ENCODE measurements at places on chromosomes 5 and 9.

DNA sequence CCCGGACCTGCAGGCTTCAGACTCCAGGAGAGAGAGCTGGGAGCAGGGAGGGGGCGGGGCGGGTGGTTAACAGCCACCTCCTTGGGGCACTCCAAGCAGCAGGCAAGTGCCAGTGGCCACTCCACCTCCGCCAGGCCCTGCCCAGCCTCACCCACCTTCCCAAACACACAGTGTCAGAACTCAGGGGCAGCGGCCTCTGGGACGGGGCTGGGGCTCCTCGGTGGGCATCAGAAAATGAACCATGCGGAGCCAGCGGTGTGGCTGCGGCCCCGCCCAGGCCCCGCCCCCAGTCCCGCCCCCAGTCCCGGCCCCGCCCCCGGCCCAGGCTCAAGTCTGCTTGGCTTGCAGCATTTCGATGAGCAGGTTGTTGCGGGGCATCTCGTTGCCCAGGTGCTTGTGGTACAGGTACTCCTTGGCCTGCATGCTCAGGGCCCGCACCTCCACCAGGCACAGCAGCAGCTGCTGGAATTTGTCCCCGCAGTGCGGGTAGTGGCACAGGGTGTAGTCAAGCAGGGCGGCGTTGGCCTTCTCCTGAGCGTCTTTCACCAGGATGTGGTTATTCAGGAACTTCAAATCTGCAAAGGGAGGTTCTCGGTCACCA, 24.7 kb downstream of the NR5A1 start:
- DNase-seq, result no peak

DNA sequence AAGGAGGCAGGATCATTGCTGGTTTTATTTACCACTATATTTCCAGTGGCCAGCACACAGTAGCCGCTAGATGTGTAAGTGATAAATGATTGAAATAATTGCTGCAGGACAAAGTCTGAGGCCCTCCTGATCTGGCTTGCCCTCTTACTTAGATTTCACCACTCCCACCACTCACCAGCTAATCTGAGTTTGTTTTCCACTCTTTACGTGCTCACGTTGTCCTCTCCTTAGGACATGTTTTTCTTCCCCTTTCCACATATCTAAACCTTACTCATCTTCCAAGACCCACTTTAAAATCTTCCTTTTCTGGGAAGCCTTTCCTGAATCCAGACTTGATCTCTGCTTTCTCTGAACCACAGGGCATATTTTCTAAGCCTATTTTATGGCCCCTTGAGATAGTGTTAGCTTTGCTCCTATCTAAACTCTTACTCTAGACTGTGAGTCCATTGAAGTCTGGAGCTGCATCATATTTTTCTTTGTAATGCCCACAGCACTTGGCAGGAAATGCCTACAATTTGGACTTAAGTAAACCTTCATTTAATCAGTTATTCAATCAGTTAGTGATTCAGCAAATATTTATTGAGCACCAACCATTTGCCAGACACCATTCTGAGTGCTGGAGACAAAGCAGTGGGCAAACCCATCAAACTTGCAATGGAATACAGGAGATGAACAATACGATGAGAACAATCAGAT, 2.4 kb downstream of the TLR4 start:
- no peak for DNase-seq

DNA sequence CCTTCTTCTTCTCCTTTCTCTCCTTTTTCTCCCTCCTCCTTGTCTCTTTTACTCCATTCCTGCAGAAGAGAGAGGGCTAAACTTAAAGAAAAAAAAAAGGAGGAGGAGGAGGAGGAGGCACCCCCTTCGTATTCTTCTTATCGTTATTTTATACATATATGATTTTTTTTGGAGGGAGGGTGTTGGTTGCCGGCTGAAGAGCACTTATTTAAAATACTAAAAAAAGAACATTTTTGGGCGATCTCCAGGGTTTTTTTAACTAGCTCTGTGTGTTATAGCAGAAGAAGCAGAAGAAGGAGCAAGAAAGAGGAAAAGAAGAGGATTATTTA, 381 bp downstream of the NR2F1 start:
- DNase-seq, result no peak

DNA sequence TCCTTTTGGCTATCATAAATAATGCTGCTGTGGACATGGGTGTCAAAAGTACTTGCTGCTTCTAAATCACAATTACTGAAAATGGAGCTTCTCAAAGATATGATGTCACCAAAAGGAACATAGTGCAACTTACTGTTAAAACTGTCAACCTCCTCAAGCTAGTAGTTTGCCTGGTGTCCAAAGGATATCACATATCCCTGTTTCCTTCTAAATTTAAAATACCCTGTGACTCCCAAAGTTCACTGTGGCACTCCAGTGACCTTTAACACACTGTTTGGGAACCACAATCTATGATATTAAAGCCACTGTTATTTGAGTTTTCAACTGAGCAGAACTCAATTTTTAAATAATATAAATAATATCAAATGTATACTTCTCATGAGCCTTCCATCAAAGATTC, 18.2 kb downstream of the GLIS3 start:
- DNase-seq, result no peak

DNA sequence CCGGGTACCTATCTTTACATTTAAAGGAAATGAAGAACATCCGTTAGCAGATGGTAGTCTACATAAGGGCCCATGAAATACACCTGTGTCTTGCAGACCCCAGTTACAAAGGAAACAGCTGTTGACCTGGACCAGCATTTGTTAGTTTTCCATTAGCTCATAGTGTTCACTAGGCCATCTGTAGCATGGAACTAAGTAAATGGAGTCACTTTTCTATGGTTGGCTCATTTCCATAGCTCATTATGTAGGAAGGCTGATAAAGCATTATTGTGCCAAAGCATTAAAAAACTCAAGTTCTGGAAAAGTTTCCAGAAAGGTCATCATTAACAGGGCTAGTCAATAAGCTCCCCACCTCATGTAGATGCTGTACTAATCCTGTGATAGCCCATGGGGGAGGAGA, 62.1 kb downstream of the PCSK1 start:
- DNase-seq, result no peak

GRCh38 chr5:68689010-68689409, 404.8 kb upstream of the SLC30A5 start:
- DNase-seq, result no peak

GRCh38 chr9:134181648-134182034, 17.3 kb upstream of the RNU6ATAC start:
- DNase-seq, result no peak

DNA sequence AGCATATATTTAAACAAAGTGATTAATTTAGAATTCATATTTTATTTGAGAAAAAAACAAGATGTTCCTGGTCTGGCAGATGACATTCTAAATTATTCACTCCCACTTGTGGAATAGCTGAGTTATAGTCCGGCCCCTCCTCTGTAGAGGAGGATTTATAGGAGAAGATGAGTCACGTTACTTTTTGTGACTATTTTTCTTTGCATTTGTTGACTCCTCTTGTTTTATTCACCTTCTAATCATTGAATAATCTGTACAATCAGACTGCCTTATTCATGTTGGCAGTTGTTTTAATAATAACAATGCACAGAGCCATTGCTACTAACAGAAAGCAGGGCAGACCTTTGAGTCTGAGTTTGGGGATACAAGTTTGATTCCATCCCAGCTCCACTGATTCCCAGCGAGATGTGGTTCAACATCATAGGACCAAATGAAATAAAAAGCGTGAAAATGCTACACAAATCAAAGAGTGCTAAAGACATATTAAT, 23.2 kb downstream of the DOCK8 start:
- no peak for DNase-seq

DNA sequence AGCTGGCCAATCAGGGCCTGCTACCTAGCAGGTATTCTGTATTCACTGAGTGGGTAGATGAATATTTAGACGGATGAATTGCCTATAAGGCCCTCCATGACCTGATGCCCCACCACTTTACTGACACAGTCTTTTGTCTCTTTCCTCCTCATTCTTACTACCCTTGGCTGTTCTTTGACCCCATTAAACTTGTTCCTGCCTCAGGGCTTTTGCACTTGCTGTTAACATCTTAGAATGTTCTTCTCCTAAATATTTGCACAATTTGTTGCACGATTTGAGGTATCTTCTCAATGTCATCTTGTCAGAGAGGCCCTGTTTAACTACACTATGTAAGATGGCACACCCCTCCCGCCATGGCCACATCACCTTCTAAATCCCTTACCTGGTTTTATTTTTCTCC, 3.3 kb upstream of the TTC23L start:
- no peak for DNase-seq

DNA sequence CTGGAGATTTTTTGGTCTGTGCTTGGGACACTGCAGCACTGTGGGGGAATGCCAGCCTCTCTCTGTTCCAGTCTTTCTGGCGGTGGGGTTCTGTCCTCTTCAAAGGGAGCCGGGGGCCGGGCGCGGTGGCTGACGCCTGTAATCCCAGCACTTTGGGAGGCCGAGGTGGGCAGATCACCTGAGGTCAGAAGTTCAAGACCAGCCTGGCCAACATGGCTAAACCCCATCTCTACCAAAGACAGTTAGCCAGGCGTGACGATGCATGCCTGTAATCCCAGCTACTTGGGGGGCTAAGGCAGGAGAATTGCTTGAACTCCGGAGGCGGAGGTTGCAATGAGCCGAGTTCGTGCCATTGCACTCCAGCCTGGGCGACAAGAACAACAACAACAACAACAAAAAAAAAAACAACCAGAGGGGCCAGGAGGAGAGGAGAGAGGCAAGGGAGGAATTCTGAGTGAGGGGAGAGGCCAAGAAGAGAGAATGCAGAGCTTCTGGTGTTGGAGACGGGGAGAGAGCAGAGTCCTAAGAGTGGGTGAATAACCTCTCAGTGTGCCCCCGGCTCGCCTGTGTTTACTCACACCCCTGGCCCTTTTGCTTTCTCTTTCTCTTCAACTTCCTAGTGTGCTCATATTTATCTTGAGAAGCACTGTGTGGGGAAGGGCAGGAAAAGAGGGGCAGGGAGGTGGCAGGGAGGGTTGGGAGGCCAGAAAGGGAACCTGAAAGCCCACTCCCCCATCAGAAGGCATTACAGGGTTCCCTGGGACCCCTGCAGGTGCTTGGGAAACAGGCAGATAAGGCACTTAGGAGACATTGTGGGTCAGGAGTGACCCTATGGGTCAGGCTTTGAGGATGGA, 3.2 kb upstream of the SET start:
- DNase-seq, result no peak

- DNase-seq, result no peak
These were observed 86.6 kb downstream of the GNA14 start for GRCh38 chr9:77561331-77562018.

DNA sequence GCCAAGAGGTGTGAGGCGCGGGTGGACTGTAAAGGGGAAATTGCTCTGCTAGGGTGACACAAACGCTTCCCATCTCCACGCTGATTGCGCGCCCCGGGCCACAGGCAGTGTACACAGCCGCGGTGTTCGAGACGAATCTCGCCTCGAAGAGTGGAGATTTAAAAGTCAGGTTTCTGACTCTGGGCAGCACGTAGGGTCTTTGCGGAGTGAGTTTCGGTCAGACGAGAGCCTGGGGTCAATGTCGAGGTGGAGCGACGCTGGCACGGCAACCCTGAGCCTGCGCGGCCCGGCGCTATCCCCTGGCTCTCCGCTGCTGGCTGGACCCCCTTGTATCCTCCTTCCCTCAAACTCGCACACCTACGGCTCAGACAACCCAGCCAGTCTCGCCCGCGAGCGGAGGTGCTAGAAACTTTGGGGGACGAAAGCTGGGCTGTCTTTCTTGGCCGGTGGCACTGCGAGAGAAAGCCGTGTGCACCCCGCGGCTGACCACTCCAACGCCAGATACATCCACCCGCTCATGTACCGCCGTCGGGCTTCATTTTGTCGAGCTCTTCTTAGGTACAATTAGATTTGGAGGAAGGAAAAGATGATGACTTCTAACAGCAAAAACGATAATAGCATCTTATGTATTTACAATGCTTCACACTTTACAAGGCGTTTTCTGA, 5.4 kb upstream of the FOXB2 start:
- no peak for DNase-seq

DNA sequence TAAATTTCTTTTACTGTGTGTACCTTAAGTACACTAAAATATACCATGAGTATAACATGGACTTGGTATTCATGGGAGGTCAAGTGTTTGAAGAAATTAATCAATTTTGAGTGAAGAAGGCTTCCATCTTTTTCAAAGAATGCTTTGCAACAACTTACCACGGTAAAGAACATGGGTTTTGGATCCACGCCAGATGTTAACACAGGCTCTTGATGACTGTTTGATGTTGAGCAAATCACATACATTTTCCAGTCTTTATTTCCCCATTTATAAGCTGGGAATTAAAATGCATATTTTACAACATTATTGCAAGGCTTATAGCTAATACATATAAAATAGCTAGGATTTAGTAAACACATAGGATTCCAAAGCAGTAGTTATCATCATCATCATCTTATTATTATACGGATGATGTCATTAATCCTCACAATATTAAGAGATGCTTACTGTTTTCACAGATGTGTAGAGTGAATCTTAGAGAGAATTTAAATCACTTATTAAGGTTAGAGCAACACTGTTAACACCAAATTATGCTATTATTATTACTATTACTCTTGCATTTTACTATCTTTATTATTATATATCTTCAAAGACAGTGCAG, 362.0 kb downstream of the PRELID2 start:
- no peak for DNase-seq

DNA sequence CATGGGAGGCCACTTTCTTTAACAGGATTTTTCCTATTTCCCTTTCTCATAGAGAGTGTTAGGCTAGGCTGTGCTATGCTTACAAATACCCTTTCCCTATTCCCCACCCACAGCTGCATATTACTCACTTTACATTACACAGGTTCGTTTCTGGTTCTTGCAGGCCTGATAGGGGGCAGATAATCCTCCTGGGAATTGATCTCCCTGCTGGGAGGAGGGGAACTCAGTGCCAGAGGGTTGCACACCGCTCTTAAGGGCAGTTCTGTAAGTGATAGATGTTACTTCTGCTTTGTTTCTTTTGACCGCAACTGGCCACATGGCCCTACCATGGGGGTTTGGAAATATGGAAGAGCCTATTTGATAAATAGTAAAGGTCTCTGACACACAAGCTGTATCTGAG, 54.0 kb upstream of the NTRK2 start:
- DNase-seq, result no peak

- DNase-seq, result no peak
These were observed 176.0 kb upstream of the TLE4 start for GRCh38 chr9:79395755-79396154.

GRCh38 chr5:35004200-35004599, 43.5 kb downstream of the AGXT2 start:
- DNase-seq, result no peak

GRCh38 chr5:160339406-160340130, 27.2 kb upstream of the CCNJL start:
- DNase-seq, result no peak

GRCh38 chr5:159262472-159262858, 625 bp upstream of the UBLCP1 start:
- no peak for DNase-seq

- DNase-seq, result no peak
These were observed 54.0 kb upstream of the OLFM1 start for GRCh38 chr9:135033487-135033886.

DNA sequence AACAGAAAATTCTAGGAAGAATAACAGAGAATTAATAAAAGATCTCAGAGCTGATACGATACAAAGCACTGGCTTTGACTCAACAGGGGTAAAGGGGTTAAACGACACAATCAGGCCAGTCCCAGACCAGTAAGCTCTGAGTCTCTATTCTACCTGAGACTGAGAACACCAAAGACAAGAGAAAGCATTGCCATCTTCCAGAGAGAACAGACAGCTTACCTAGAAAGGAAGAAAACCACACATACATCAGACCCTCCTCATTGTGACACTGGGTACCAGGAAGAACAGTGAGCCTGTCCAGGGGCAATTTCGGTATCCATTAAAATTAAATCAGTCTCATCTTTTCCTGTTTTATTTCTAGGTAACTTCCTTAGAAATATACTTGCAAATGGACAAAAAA, 41.1 kb downstream of the MRPL36 start:
- DNase-seq, result no peak

Measured in activated gamma-delta T cell treated with anti-CD3 and anti-CD28 coated beads, Interleukin-2, amount 50 U/mL, for 16 hours (primary cell).